ENCODE measurements at places on chromosomes 5 and 9.

GRCh38 chr9:105329719-105330062 lies 85.2 kb downstream of the SLC44A1 start:
- no peak for ATAC-seq

DNA sequence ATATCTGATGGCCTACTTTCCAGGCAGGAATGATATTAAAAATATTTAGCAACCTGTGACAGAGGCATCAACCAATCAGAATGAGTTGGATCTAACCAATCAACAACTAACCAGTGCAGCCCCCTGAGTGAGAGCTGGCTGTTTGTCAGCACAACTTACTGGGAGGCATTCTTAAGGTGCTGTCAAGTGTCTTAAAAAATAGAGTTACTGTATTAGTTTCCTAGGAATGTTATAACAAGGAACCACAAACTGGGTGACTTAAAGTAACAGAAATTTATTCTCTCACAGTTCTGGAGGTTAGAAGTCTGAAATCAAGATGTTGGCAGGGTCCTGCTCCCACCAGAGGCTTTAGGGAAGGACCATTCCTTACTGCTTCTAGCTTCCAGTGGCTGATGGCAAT lies 85.2 kb downstream of the ATG10 start:
- ATAC-seq = no peak

- no peak for ATAC-seq
Measured at GRCh38 chr5:68658810-68659372, 434.9 kb upstream of the SLC30A5 start.

DNA sequence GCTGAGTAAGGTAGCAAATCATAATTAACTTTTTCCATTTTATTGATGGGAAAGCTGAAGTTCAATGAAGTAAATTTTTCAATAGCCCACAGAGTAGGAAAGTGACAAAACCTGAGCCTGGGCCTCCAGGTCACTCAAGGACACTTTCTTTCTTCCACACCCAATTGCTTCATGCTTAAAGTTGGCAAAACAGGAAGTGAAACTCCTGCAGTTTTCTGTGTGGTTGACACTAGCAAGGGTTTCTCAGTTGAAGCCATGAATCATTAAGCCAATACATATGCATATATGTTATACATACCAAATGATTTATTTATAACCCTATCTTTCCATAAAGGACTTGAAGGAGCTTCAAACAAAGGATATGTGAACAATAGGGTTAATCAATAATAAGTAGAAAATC lies 13.9 kb downstream of the TLR4 start:
- no peak for ATAC-seq

- ATAC-seq = no peak
Measured at GRCh38 chr5:17154211-17154996, 63.0 kb upstream of the BASP1 start.

DNA sequence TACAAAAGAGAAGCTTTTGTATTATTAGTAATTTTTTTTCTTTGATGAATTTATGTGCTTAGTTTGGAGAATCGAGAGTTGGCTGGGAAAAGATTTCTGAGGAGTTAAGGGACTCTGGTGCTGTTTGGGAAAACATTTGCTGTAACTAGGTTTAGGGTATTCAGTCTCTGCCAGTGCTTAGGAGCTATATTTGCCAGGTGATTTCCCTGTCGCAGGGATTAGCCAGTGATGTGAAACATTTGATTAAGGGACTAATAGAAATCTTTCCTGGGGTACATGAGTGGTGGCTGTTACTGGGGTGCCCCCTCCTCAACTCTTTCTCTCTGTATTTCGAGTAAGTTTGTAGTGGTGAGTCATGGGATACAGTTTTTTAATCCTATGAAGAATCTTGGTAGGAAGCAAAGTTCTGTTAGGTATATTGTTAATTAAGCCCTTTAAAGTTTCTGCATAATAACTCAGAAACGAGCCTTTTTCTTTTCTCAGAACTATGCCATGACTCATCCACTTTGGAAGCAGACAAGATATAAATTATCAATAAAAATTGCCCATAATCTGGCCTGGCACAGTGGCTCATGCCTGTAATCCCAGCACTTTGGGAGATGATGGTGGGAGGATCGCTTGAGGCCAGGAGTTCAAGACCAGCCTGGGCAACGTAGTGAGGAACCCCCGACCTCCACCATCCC lies 18.6 kb downstream of the RGMB start:
- ATAC-seq = no peak

- ATAC-seq = no peak
Measured at GRCh38 chr9:78490231-78490630, 193.3 kb downstream of the PSAT1 start.

DNA sequence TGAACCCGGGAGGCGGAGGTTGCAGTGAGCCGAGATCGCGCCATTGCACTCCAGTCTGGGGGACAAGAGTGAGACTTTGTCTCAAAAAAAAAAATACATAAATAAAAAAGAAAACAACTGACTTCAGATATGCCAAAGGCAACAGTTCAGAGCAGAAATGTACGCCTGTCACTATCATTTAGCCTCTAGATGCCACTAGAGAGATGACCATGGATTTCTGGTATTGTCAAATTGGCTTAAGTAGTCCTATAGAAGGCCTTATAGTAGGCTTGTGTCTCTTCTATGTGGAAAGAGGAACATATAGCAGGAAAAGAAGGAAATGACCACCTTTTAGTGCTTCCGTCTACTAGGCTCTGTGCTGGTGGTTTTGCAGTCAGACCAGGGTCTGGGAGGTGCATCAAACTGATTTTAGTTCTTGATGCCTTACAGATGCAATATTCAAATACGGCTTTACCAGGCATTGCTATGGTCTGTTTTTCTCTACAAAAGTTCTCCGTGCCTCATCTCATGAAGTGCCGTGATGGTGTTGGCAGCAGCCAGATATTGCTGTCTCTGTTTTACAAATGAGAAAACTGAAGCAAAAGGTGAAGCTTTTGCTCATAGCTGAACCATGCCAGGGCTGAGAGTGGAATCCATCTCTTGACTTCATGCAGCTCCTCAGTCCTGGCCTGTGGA lies 17.2 kb downstream of the AGXT2 start:
- no peak for ATAC-seq

DNA sequence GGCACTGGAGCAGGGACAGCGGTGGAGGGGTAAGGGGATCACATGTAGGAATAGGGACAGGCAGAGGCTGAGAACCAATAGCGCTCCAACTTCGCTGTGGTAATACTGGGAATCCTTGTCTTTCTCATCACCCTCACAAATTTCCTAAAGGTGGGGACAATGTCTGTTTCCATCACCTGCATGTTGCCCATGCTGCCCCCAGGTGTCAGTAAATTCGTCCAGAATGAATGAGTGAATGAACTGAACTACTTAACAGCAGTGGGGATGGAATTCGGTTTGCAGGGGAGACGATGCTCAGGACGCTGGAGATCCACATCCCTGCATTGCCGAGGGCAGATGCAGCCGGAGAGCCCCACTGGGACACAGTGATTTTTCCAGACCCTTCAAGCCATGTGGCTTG lies 129.9 kb downstream of the PDZD2 start:
- ATAC-seq = no peak

- peak; percentile 91 for ATAC-seq
Measured at GRCh38 chr9:87792831-87793288, 66.9 kb downstream of the CTSL start.
